Activated B cell treated with CpG ODN at 0.5 μM for 24 hours (primary cell): ENCODE measurements at places on chromosomes 1 and 21. TPM values are rescaled to one million over a fixed set of nuclear protein-coding genes. Genes with fewer than 3 reads are reported as not detected.

DNA sequence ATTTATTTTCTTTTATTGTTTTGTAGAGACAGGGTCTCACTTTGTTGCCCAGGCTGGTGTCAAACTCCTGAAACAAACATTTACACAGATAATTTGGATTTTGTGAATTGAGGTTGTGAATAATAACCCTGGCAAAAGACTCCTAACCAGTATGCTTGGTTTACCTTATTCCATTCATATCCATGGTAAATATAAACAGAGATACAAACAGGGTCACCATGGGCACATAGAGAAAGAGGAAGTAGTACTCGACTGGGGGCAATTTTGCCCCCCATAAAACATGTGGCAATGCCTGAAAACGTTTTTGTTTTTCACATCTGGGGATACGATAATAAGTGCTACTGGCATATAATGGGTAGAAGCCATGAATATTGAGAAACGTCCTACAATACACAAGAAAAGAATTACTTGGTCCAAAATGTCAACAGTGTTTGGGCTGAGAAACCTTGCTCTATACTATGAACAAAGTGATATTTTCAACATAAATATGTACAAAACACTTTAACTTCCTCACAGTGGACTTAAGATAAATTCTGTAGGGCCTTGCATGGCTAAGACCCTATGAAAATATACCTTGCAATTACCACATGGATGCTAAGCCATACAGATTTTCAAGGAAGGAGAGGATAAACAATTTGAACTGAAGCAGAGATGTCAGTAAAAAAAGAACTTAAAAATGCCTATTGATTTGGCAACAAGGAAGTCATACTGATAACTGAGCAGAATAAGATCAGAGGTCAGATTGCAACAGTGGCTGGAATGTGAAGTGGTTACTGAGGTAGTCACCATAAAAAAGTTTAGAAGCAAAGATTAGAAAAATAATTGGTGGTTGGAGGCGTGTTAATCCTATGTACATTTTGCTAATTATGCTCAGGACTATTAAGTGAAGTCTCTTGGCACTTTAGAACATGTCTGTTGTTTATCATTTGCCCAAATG, 27.4 kb upstream of the ASPM start:
- no peak overlapping the region for H3K27ac ChIP-seq
- H3K36me3 ChIP-seq = peaks cover 69% of the 10 kb centered on the region
- no peaks in the 10 kb centered on the region for H3K4me1 ChIP-seq
- no peaks in the 10 kb centered on the region for H3K27me3 ChIP-seq

DNA sequence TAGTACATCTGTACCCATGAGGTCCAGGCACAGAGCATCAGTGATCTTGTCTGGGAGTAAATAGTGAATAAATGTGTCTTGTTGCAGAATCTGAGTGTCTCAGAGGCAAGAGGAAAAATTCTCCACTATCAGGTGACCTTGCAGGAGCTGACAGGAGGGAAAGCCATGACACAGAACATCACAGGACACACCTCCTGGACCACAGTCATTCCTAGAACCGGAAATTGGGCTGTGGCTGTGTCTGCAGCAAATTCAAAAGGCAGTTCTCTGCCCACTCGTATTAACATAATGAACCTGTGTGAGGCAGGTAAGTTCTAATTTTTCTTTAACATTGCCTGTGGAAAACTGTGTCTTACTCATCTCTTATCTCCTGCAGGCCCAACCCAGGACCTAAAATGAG, 43.1 kb downstream of the IL12RB2 start:
- no peaks in the 10 kb centered on the region for H3K27me3 ChIP-seq
- H3K36me3 ChIP-seq = no peaks in the 10 kb centered on the region
- no peak for DNase-seq

Gene EPHB2
- total RNA-seq = 0.13 and 0.37 TPM in 2 replicates

DNA sequence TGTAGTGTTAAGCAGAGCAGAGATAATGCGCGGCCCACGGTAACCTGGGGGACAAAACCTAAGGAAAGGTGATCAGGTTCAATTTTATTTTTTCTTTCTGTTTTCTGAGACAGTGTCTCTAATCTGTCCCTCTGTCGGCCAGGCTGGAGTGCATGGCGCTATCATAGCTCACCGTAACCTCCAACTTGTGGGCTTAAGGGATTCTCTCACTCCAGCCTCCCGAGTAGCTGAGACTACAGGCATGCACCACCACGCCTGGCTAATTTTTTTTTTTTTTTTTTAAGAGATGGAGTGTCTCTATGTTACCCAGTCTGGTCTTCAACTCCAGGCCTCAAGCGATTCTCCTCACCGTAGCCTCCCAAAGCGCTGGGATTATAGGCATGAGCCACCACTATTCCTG, 724 bp upstream of the ANKRD35 start:
- peaks cover 19% of the 10 kb centered on the region for H3K4me1 ChIP-seq
- no peak overlapping the region for H3K27ac ChIP-seq
- H3K27me3 ChIP-seq = peaks cover 16% of the 10 kb centered on the region
- DNase-seq = no peak
- no peaks in the 10 kb centered on the region for H3K36me3 ChIP-seq
- H3K4me3 ChIP-seq = peak overlapping the region; percentile 88

GRCh38 chr1:154431586-154432373, 26.6 kb downstream of the IL6R start:
- DNase-seq = no peak
- no peak overlapping the region for H3K27ac ChIP-seq
- no peak overlapping the region for H3K4me3 ChIP-seq
- no peaks in the 10 kb centered on the region for H3K27me3 ChIP-seq
- H3K36me3 ChIP-seq = peaks cover 3% of the 10 kb centered on the region

- H3K4me3 ChIP-seq = no peak overlapping the region
- H3K27me3 ChIP-seq = no peaks in the 10 kb centered on the region
- H3K4me1 ChIP-seq = peaks cover 36% of the 10 kb centered on the region
- no peaks in the 10 kb centered on the region for H3K36me3 ChIP-seq
- DNase-seq = no peak
- H3K27ac ChIP-seq = peak overlapping the region; percentile 2
Observed at GRCh38 chr1:8667869-8668594, 149.4 kb downstream of the RERE start.

GRCh38 chr1:154170547-154171222, 15.8 kb upstream of the NUP210L start:
- peaks cover 16% of the 10 kb centered on the region for H3K4me1 ChIP-seq
- H3K36me3 ChIP-seq = peaks cover 89% of the 10 kb centered on the region
- no peaks in the 10 kb centered on the region for H3K27me3 ChIP-seq
- no peak for DNase-seq
- H3K4me3 ChIP-seq = no peak overlapping the region

GRCh38 chr1:111475701-111476100, 1.9 kb downstream of the C1orf162 start:
- H3K27me3 ChIP-seq = no peaks in the 10 kb centered on the region
- DNase-seq = no peak
- H3K4me1 ChIP-seq = peaks cover 65% of the 10 kb centered on the region

- H3K36me3 ChIP-seq = no peaks in the 10 kb centered on the region
- no peak for DNase-seq
Observed at GRCh38 chr1:96643519-96643918, 78.1 kb upstream of the PTBP2 start.

- H3K27me3 ChIP-seq = no peaks in the 10 kb centered on the region
- peak overlapping the region; percentile 63 for H3K27ac ChIP-seq
Observed at GRCh38 chr1:198713081-198713480, 74.2 kb downstream of the PTPRC start.
